ENCODE measurements at places on chromosomes 7 and 10.

GRCh38 chr10:50629495-50630122, 5.9 kb upstream of the SGMS1 start:
- no peak for DNase-seq

DNA sequence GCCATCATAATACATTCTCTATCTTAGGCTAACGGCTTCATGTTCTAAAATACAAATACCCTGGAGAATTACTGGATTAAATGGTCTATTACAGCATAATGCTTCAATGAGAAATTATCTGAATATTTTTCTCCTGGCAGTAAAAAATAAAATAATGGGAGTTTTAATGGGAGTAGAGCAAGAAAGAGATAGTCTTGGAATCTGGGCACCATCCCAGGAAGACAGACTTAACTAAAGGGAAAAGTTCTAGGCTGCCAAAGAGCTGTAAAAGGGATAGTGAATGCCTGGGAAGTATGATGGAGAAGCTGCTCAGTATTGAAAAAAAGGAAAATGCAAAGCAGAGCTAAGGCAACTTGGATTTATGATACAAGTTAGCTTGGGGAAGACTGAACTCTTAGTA, 12.1 kb upstream of the SYPL1 start:
- no peak for DNase-seq

DNA sequence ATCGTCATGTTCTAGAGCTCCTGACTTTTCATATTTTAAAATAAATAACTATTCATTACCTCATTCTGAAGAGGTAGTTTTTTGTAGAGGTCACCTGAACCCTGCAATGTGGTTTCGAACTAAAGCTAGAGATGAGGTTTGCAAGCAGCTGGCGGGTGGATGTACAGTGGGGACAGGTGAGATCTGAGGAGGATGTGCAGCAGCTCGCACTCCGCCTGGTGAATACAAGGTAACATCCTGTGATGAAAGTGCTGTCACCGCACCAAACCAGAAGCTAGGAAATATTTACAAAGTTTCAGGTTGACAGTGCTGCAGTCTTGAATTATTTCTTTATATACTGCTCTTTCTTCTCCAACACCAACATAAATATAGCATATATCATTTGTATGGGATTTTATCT, 26.5 kb downstream of the NDUFB2 start:
- DNase-seq, result no peak

- no peak for DNase-seq
Observed at GRCh38 chr7:13988731-13989125, 738 bp downstream of the ETV1 start.

- no peak for DNase-seq
Observed at GRCh38 chr10:48590945-48591344, 13.9 kb downstream of the ARHGAP22 start.

Data from esophagus muscularis mucosa (tissue), 4 donors.